ENCODE measurements at places on chromosomes 5 and 9.

- DNase-seq, result no peak
These were observed 60.7 kb downstream of the PRUNE2 start for GRCh38 chr9:76845254-76845653.

- no peak for DNase-seq
These were observed 351 bp downstream of the TRIO start for GRCh38 chr5:14143546-14143840.

GRCh38 chr5:72692651-72693442 is 123.6 kb upstream of the TNPO1 start:
- DNase-seq, result no peak

- DNase-seq, result peak; percentile 79
These were observed at the start of gene OTULIN for GRCh38 chr5:14664270-14665100. OTULIN (plus strand) TSS chr5:14664718; CDS start chr5:14664826, 108 bp downstream.

DNA sequence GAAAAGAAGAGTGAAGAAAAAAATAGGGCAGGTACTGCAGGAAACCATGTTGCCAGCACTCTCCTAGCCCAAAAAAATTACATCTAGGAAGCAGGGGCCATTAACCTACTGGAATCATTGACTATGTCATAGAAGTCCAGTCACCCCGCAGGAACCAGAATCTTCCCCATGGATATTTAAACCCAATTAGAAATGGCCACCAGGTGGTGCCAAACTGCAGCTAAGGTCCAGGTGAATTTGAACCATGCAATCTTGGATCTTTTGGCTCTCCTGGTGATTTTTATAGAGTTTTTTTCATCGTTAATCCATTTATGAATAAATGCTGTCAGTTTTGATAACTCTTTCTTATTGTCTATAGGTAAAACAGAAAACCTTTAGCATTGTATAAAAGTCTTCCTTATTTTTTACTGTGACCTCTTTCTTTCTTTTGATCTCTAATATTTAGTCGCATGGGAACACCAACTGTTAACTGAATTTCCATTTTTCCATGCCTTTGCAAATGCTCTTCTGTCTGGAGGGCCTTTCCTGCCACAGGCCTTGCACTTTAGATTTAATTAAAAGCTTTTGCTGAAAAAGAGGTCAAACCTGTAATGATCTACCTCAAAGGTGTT is 147.5 kb upstream of the FGF10 start:
- no peak for DNase-seq

GRCh38 chr5:111930905-111931461 is 174.0 kb upstream of the NREP start:
- no peak for DNase-seq

DNA sequence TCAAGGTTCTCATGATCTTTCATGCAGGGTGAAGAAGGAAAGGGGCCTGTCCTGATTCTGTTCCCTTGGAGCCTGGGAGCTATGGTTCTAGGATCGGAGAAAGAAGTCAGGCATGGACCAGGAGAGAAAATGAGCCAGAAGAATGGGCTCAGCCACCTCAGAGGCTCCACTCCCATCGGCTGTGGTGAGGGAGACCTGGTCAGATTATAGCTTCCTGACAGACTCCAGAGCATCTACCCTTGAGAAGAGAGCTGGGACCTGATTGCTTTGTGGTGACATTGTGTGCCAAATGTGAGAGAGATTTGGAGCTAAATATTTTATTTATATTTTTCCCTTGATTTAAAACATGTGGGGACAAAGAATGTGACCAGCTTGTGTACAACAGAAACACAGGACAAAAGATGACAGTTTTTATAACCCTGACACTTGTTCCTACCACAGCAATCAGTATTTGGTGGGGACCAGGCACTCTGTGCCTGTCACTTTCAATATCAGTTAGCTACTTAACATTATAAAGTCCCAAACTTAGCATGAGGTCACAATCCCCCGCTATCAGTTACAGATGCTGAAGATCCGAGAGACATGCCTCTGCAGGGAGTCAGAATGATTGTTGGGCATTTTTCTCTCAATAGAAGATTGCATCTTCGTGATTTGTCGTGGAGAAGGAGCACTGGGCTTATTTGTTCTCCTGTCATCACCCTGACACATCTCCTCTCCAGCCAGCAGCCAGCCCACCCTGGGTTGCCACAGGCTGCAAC is 228.3 kb upstream of the ADAMTS16 start:
- no peak for DNase-seq

DNA sequence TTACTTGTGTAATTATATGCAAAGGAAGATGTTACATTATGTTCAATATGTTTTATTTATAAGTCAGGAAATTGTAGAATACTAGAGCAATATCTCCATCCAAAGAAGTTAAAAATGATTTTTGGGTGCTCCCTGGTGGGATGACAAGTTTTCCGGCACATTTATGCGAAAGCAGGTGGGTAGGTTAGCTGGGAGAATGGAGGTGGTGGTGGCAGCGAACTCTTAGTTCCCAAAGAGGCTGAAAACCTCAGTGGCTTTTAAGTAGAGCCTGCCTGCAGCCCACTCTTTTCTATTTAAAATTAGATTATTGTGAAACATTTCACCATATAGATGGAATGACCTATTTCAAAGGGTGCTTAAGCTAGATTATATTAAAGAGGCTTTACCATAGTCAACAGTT is 51.8 kb downstream of the ANKRD33B start:
- no peak for DNase-seq

DNA sequence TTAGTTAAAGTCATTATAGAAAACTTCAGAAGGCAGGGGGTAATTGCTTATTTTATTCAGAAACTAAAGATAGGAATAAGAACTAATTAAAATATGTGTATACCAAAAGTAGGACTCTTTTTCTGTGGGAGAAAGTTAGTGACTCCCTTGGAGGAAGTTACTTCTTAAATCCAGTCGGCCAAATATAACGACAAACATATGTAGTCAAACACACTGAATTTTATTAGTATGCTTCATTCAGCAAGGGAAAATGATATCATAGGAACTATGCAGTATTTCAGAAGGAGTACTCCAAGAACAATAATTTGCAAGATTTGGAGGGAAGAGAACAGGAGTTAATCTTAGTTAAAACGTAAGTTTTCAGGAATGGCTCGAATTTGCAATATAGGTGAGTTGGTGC is 432.6 kb downstream of the CYLC2 start:
- DNase-seq, result no peak

DNA sequence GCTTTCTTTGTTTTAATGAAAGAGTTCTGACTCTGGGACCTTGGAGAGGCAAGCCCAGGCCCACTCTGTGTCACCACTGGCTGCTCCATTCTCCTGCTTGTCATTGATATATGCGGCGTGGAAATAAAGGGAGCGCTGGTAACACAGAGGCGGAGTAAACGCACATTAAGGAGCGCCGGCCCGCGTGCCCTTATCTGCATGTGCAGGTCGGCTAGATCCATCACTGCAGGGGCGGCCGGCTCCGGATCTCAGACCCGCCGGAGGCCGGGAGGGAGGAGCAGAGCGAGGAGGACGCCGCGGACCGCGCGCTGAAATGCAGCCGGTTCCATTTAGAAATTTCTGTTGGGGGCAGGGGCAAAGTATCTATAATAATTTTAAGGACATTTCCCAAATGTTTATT is 70.8 kb downstream of the MRPL36 start:
- peak; percentile 6 for DNase-seq

DNA sequence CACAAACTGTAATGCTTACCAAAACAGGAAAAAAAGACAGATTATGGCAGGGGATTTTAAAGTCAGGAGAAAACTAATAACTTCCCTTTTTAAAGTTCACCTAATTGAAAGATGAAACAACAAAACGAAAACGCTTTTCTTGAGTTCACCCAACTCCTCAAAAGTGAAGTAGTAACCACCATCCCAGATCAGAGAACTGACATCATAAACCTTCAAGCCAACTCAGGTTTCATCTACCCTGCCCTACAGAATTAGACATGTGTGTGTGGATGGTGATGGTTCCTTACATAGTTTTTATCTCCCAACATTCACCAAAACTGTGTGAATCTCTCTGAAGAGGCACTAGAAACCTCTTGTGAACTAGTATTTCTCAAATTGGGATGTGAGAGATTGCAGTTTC is 195.2 kb upstream of the PTGER4 start:
- no peak for DNase-seq

- no peak for DNase-seq
These were observed 60.6 kb downstream of the NSUN2 start for GRCh38 chr5:6572086-6572824.

- peak; percentile 72 for DNase-seq
These were observed 308.1 kb upstream of the MPDZ start for GRCh38 chr9:13587571-13587970.

DNA sequence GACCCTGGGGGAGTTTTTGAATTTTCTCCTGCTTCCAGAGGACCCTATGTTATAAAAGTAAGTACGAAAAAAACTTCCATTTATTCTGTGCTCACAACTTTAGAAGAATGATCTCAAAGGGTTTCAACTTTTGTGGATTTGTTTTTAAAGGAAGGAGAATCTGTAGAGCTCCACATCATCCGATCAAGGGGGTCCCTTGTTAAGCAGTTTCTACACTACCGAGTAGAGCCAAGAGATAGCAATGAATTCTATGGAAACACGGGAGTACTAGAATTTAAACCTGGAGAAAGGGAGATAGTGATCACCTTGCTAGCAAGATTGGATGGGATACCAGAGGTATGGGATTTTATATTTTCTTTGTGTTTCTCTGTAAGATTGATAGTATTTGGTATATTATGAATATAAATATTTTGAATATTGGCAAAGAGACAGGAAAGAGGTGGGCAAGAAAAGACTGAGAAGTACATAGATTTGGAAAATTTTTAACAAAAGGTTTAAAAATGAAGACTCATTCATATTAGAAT is 84.2 kb downstream of the ADGRV1 start:
- no peak for DNase-seq

DNA sequence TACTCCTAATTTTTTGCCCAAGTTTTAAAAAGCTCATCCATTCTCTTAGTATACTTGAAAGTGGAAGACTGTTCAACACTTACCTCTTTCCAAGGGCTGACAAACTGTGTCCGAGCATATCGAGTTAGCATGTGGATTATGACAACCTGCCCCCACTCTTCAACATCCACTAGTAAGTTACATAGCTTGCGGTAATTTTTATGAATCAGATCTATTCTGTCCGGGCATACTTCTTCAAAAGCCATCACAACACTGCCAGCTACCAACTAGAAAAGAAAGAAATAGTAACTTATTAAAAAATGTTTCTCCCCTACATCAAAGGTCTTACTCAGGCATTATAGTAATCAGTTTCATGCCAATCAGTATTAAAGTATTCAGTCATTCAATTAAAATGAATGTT is 78.5 kb downstream of the AP3B1 start:
- DNase-seq, result no peak

GRCh38 chr9:92276331-92277032 is 17.0 kb downstream of the IARS1 start:
- no peak for DNase-seq

Measured in dorsolateral prefrontal cortex (tissue), 122 donors.